ENCODE measurements at places on chromosomes 6 and 20.

- peak; percentile 87 for DNase-seq
These were observed 152.3 kb upstream of the NEDD9 start for GRCh38 chr6:11384531-11385309.

GRCh38 chr20:21053002-21053762, 53.0 kb downstream of the LINC00237 start:
- DNase-seq = no peak

GRCh38 chr6:89792881-89793280, 26.7 kb downstream of the MDN1 start:
- DNase-seq = peak; percentile 19

DNA sequence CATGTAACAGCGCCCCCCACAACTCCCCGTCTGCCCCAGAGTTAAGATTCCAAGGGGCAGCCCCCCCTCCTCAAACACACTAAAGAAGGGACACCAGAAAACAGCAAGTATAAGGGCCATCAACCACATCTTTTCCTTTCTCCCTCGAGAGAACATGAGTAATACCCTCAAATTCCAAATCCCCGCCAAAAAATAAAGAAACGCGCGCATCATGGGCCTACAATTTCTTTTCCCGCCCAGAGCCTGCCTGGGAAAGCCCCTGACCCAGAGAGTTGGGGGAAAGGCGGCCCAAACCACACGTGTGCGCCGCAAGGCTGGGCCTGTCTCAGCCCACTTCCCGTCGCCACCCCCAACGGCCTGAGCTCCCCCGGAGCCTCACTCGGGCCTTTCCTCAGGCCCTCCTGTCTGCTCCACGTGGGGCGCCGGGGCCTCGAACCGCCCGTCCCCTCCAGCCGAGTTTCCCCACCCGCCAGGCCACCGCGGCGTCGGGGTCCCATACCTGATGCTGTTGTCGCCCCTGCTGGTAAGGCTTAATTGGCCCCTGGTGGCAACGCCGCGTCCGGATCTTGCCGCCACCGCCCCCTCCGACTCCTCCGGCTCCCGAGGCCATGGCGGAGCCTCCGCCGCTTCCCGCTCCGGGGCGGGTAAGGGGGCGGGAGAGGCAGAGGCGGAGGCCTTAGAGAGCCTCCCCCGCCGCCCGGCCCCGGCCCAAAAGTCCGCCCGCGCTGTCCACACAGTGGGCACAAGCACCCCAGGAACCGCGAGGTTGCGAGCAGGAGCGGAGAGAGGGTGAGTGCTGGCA, 746 bp downstream of the NUP153 start:
- peak; percentile 74 for DNase-seq

DNA sequence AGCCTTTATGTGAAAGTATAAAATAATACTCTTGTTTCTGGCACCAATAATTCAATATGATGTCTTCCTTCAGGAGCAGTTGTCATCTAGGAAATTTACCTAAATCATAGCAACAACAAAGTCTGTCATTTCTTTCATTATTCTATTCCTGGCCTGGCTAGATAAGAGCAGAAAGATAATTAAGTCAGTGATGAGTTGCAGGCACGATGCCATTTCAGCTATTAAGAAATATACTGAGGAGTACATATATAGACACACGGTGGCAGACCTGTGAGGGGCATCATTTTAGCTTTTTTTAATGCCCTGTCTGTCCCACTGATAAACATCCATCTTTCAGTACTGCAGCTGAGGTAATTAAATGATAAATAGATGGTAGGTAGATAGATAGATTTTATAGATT, 756.1 kb upstream of the EPHA7 start:
- no peak for DNase-seq

GRCh38 chr6:100906325-100906724, 25.2 kb upstream of the ASCC3 start:
- DNase-seq = no peak

GRCh38 chr6:49453221-49453620, 9.8 kb downstream of the MMUT start:
- DNase-seq = no peak

- DNase-seq = no peak
These were observed 25.3 kb downstream of the NKX2-4 start for GRCh38 chr20:21372016-21372415.

DNA sequence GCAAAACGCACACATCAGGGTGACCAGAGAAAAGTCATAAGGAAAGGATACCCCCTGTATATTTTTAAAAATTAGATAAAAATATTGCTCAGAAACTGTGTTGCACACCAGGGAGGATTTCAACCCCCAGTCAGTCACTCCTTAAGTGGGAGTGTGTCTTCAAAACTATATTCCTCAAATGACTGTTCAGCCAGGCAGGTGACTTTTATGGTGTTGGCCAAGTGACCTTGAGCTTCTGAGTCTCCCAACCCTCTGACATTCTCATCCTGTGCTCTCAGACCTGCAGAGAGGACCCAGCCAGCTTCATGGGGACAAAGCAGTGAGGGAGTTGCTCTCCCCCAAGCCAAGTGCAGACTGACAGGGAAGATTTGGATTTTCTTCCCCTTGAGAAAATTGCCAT, 311.9 kb upstream of the JARID2 start:
- no peak for DNase-seq

DNA sequence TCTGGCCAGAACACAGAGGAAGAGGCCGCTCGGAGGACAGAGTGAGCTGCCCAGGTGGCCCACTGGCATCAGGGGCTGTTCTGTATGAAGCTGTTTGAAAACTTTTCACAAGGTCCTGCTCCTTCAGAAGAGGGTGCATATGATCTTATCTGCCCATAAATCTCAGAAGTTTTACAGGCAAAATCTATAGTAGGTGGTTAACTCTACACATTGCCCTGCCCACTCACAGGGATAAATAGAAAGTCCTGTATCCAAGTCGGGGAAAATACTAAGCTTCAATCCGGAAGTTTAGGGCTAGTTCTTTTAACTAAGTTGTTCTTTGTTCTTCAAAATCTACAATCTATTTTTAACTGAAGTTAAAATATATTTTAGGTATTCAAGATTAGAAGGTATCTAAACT, 233.7 kb downstream of the FOXA2 start:
- DNase-seq = no peak

DNA sequence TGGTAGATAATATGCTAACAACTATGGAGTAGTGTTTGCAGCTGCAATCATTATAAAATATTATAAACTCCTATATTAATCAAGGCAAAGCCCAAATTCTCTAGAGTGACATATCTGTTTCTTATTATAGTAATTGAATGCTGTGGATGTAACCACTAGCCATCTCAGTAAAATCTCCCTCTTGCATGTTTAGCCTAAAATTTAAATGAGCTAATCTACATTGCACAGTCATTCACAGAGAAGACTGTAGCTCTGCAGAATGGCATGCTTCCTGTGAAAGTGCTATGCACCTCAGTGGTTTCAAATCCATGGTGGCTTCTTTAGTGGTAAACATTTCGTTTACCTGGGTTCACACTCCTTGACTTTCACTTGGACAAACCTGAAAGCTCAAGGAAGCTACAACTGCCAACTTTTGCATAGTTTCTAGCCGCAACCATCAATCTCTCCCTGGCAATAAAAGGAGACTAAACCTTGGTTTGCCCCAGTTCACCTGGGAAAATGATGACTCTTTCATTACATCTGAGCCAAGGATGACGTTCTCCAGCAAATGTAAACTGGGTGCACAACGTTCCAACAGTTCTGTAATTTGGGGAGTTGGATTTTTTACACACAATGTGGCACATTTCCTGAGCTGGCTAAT, 47.2 kb downstream of the FILIP1 start:
- no peak for DNase-seq

- DNase-seq = peak; percentile 40
These were observed 42.7 kb downstream of the ANKRD6 start for GRCh38 chr6:89475634-89476033.

DNA sequence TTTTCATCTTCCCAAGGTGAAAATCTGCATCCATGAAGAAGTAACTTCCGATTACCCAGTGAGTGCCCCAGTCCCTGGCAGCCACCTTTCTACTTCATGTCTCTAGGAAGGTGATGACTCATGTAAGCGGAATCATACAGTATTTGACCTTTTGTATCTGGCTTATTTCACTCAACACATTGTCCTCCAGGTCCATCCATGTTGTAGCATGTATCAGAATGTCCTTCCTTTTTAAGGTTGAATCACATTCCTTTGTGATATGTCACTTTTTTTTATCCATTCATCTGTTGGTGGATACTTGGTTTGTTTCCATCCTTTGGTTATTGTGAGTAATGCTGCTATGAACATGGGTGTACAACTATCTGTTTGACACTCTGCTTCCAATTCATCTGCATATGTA, 176.3 kb upstream of the CDYL start:
- peak; percentile 72 for DNase-seq

GRCh38 chr20:30286157-30286556, 971.3 kb upstream of the DEFB115 start:
- DNase-seq = no peak

GRCh38 chr20:63657260-63657936, 714 bp upstream of the RTEL1 start:
- DNase-seq = no peak

GRCh38 chr6:150466196-150466595, 97.4 kb downstream of the IYD start:
- peak; percentile 3 for DNase-seq

- no peak for DNase-seq
These were observed 2.2 kb upstream of the ARHGAP40 start for GRCh38 chr20:38599410-38599882.

DNA sequence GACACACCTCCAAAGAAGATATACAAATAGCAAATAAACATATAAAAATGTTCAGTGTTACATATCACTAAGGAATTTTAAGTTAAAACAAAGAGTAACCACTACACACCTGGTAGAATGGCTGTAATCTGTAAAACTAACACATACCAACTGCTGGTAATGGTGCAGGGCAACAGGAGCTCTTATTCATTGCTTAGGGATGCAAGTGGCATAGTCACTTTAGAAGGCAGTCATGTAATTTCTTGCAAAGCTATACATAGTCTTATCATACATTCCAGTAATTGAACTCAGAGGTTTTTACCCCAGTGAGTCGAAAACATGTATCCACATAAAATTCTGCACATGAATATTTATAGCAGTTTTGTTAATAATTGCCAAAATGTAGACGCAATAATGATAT, 906.8 kb upstream of the CITED2 start:
- DNase-seq = peak; percentile 11

DNA sequence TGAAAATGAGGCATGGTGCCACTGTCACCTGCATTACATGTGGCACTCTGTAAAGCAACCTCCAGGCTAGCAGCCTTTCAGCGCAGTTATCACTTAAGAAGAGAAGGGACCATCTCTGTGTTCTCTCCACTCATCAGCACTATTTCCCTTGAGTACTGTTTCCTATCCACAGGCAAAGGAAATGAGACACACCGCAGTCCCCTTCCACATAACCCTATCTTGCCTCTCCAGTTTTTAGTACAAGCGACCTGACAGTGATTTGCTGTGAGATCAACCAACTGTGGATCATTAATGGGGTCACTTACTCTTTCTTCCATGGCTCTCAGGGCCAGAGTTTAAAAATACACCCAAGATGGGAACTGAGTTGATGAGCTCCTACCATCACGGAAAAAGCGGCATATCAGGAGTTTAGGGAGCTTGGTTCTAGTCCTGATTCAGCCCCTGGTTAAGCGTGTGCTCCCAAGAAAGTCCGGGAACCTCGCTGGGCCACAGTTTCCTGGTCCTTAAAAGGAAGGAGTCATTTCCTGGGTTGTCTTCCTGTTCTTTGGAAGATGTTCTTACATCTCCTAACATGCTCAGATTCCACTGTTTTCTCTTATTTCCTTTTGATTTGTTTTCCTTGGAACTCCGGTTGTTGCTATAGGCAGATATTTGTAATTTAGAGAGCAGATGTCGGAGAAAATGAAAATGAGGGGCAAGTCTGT, 27.3 kb downstream of the PRDM1 start:
- DNase-seq = no peak

- DNase-seq = peak; percentile 82
These were observed 421.0 kb downstream of the TENT5A start for GRCh38 chr6:81331526-81331925.

GRCh38 chr20:33377366-33377765, 24.0 kb downstream of the CDK5RAP1 start:
- DNase-seq = no peak

- no peak for DNase-seq
These were observed 10.5 kb upstream of the ESR1 start for GRCh38 chr6:151796842-151797530.

GRCh38 chr6:116012951-116013350, 47.7 kb downstream of the FRK start:
- no peak for DNase-seq
